WERI-Rb-1 (cell line): ENCODE measurements at places on chromosomes 16 and 17.

GRCh38 chr16:73778887-73779286 is 517.7 kb upstream of the PSMD7 start:
- DNase-seq: peak; percentile 8

DNA sequence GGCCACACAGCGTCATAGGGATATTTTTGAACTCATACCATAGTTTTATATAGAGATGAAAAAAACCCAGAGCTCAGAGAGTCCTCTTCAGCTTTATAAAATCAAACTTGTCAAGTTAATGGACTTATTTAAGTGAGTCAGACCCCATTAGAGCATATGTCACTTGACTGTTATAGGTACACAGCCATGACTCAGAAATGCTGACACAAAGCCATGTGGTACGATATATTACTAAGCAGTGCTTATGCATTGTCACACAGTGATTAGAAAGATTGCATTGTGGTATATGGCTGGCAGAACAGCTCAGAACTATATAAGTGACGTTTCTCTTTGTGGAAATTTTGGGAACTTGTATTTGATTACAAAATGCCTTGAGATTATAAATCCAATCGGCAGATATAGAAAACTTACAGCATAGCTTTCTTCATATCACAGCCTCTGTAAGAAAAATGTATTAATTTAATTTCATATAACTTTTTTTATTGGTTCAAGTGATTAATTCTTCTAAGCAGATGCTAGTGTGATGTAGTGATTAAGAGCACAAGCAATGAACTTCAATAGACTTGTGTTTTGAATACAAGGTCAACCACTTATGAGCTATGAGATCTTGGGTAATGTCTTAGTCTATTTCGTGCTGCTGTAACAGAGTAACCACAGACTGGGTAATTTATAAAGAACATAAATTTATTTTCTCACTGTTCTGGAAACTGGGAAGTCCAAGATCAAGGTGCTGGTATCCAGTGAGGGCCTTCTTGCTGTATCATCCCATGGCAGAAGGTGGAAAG is 25.8 kb upstream of the GINS3 start:
- DNase-seq: no peak

DNA sequence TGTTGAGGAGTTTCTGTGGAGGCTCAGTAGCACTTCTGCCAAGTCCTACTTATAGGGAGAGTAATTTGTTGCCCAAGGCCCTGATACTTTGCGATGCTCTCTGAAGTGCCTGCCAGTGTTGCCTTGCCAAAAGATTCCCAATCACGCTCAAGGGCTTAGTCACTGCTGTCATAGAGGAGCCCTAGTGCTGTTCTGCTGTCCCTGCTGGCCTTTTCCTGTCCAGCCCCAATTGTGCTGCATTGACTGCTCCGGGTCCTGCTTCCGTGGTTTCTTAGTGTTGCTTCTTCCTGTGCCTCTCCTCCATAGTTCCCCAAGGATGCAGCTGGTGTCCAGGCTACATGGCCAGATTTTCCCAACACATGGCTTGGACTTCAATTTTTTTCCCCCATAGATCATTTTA is 13.9 kb downstream of the NUP93 start:
- DNase-seq: no peak

- no peak for DNase-seq
Measured at GRCh38 chr17:80663781-80664206, 119.2 kb downstream of the RPTOR start.

DNA sequence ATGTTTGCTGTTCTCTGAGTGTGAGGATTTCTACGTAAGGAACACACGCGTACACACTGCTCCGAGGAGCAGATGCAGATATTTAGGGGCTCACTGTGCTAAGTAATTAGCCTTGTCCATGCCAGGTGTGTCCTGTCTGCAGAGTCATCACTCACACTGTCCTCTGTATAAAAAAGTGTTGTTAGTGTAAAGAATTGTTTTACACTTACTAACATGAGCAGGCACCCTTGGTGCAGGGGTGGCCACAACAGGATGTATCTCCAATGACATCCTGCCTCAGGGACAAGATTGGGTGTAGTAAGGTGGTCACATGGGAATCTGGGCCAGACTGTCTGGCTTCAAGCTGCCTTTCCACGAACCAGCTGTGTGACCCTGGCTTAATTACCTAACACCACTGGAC is 63.9 kb downstream of the NDEL1 start:
- DNase-seq: no peak
